ENCODE measurements at places on chromosomes 6 and 20.

DNA sequence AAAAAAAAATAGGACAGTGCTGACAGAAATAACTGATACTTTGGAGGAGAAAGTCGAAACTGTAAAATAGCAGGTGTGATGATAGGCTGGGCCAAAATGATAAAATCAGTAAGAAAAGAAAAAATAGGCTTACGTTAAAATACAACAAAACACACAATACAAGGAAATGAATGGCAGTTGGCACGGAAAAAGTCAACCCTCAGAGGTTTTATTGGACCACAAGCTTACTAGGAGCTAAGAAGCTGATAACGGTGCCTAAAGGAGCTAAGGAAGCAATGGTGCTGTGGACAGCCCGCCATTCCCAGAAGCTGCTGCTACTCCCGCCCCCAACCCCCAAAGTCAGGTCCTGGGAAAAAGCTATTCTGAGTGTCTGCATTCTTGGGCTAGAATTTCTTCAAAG lies 55.9 kb upstream of the RNF146 start:
- no peak for DNase-seq

GRCh38 chr6:33156561-33156960 lies 35.7 kb downstream of the COL11A2 start:
- no peak for DNase-seq

DNA sequence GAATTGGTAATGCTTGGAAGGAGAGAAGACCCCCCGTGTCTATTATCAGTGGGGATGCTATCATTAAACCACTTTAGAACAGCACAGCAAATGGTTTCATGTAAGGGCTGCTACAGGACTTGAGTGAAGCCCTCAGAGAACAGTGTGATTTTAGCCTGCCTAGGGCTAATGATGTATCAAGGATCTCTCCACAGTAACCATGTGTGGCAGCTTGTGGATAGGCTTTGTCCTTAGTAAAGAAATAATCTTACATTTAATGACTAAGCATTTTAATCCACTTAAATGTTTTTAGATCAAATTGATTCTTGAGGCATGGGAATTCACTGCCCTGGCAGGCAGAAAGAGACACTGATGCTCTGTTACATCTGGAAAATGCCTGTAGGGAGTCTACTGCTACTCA lies 495.1 kb downstream of the NKAIN2 start:
- no peak for DNase-seq

GRCh38 chr6:12221856-12222255 lies 68.3 kb upstream of the EDN1 start:
- DNase-seq = no peak

DNA sequence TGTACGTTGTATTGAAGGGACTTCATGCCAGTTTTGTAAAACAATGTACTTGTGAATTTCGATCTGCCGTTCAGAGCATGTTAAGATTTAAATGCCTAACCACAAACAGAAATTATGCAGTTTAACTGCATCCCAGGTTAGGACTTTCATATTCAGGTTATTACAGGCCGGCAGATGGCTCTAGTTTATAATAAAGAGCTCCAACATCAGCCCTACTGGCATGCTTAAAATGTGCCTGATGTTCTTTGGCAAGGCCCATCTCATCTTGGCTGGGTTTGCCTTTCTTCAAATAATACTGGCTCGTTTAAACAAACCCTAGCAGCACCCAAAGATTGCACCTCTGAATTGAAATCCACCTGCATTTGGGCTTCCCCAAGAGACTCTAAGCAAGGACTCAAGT lies 169.3 kb upstream of the RIN2 start:
- DNase-seq = no peak
